ENCODE measurements at places on chromosomes 6 and 20.

GRCh38 chr6:44524476-44525227, 137.1 kb downstream of the CDC5L start:
- no peak for DNase-seq
- no peak overlapping the region for H3K4me3 ChIP-seq
- H3K4me1 ChIP-seq: no peaks in the 10 kb centered on the region

- H3K27me3 ChIP-seq: peaks cover 57% of the 10 kb centered on the region
- no peaks in the 10 kb centered on the region for H3K36me3 ChIP-seq
- H3K27ac ChIP-seq: no peak overlapping the region
- no peak overlapping the region for H3K4me3 ChIP-seq
- no peaks in the 10 kb centered on the region for H3K4me1 ChIP-seq
- no peak for DNase-seq
Observed at GRCh38 chr20:58149437-58150091, 78.9 kb downstream of the ANKRD60 start.

GRCh38 chr20:9363673-9364072, 150.7 kb upstream of the LAMP5 start:
- no peak overlapping the region for H3K27ac ChIP-seq
- H3K4me1 ChIP-seq: no peaks in the 10 kb centered on the region
- no peaks in the 10 kb centered on the region for H3K27me3 ChIP-seq
- no peak for DNase-seq
- H3K4me3 ChIP-seq: no peak overlapping the region
- no peaks in the 10 kb centered on the region for H3K36me3 ChIP-seq

DNA sequence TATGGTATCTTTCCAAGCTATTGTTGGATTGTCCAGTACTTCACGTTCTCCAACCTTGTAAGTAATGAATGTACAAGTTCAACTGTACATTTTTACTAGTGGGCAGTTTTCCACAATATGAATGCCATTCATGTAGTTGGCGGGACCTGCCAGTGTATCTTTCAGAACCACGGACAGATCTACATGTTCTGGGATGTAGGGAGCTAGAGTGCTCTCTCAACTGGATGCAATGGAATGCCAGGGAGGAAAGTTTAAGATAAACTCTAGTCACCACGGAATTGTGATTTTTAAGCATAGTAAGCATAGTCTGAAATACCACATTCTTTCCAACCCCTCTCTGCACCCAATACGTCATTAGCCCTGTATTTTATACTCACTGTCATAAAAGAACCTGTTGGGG, 21.5 kb upstream of the HLA-C start:
- H3K27ac ChIP-seq: no peak overlapping the region
- H3K4me3 ChIP-seq: no peak overlapping the region
- H3K27me3 ChIP-seq: no peaks in the 10 kb centered on the region

- H3K27me3 ChIP-seq: no peaks in the 10 kb centered on the region
- no peak for DNase-seq
- no peak overlapping the region for H3K27ac ChIP-seq
- no peak overlapping the region for H3K4me3 ChIP-seq
Observed at GRCh38 chr20:38115205-38115604, 49.9 kb downstream of the TGM2 start.

DNA sequence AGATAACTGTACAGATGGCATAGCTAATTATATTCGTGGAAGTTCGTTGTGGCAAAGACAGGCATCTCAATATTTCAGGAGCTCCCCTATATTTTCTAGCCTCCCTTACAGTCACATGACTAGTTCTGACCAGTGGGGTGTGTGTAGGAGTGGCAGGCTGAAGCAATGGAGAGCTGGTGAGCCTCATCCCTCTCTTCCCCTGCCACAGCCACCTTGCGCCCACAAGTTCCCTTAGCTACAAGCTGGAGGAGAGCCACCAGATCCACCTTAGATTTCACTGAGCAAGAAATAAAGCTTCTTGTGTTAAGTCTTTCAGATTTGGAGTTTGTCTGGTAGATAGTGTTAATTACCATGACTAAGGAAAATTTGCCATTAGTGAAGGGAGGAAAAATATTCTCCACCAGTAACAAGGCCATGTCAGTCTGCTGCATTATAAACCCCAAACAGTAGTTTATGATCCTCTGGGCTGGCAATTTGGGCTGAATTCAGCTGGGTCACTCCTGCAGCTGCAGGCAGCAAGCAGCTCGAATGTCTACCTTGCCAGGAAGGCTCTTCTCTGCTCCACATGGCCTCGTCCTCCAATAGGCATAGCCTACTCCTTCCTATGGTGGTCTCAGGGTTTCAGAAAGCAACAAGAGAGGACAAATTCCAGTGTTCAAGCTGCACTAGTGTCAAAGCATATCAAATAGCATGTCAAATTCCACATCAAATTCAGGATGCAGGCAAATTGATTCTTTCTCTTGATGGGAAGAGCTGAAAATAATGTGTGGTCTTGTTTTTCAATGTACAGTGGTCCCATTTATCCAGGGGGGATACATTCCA, 7.4 kb upstream of the RBCK1 start:
- no peaks in the 10 kb centered on the region for H3K27me3 ChIP-seq
- H3K4me3 ChIP-seq: no peak overlapping the region
- no peak overlapping the region for H3K27ac ChIP-seq
- peaks cover 3% of the 10 kb centered on the region for H3K36me3 ChIP-seq

- DNase-seq: no peak
- no peaks in the 10 kb centered on the region for H3K4me1 ChIP-seq
- no peaks in the 10 kb centered on the region for H3K27me3 ChIP-seq
- H3K4me3 ChIP-seq: no peak overlapping the region
Observed at GRCh38 chr6:143953922-143954321, 54.1 kb downstream of the PLAGL1 start.

GRCh38 chr20:751761-752160, 16.5 kb downstream of the SLC52A3 start:
- H3K36me3 ChIP-seq: no peaks in the 10 kb centered on the region
- no peak overlapping the region for H3K4me3 ChIP-seq
- H3K27ac ChIP-seq: no peak overlapping the region
- peaks cover 8% of the 10 kb centered on the region for H3K27me3 ChIP-seq
- H3K4me1 ChIP-seq: peaks cover 3% of the 10 kb centered on the region
- no peak for DNase-seq

GRCh38 chr20:3539311-3540107, 68.7 kb downstream of the ATRN start:
- peaks cover 6% of the 10 kb centered on the region for H3K36me3 ChIP-seq
- no peak overlapping the region for H3K27ac ChIP-seq

- H3K4me1 ChIP-seq: no peaks in the 10 kb centered on the region
- no peak overlapping the region for H3K4me3 ChIP-seq
- H3K36me3 ChIP-seq: no peaks in the 10 kb centered on the region
- no peaks in the 10 kb centered on the region for H3K27me3 ChIP-seq
Observed at GRCh38 chr6:92538275-92538674, 881.1 kb downstream of the EPHA7 start.

- no peak overlapping the region for H3K4me3 ChIP-seq
- no peaks in the 10 kb centered on the region for H3K36me3 ChIP-seq
- no peak overlapping the region for H3K27ac ChIP-seq
- H3K27me3 ChIP-seq: no peaks in the 10 kb centered on the region
- H3K4me1 ChIP-seq: no peaks in the 10 kb centered on the region
Observed at GRCh38 chr6:138891255-138891986, 95.5 kb downstream of the ECT2L start.

GRCh38 chr20:1802385-1803060, 92.7 kb upstream of the SIRPA start:
- peak; percentile 22 for DNase-seq
- H3K27me3 ChIP-seq: peaks cover 45% of the 10 kb centered on the region
- H3K4me1 ChIP-seq: peaks cover 18% of the 10 kb centered on the region
- no peaks in the 10 kb centered on the region for H3K36me3 ChIP-seq
- H3K4me3 ChIP-seq: peak overlapping the region; percentile 78
- H3K27ac ChIP-seq: no peak overlapping the region

DNA sequence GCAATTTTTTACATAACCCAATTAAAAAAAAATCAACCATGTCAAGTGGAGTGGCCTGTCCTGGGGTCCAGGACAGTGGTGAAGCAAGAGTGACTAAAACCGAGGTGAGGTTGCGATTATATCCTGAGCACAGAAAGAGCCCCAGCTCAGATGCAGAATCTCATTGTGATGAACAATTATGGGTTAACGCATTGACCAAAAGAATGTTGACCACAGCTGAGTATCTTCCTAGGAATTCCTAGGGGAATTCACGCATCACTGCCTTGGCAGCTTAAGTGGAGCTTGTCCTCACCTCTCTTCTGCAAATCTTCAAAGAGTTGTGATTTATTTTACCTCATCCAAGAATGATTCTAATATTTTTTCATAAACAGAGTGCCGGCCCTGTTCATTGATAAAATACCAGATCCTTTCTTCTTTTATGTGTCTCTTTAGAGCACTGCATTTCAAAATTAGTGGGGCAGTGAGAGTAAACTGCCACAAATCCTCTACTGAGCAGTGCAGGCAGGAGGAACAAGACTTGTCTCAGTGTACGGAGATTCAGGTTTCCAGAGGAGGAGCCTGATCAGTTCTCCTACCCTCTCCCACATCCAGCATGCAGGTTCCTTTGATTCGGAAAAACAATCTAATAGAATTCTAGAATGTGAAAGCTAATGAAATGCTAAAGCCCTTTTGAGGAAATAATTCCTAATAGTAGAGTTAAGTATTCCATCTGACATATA, 60.1 kb upstream of the ZNF184 start:
- no peaks in the 10 kb centered on the region for H3K36me3 ChIP-seq
- H3K4me1 ChIP-seq: no peaks in the 10 kb centered on the region
- DNase-seq: no peak
- no peak overlapping the region for H3K27ac ChIP-seq
- no peak overlapping the region for H3K4me3 ChIP-seq
- no peaks in the 10 kb centered on the region for H3K27me3 ChIP-seq

DNA sequence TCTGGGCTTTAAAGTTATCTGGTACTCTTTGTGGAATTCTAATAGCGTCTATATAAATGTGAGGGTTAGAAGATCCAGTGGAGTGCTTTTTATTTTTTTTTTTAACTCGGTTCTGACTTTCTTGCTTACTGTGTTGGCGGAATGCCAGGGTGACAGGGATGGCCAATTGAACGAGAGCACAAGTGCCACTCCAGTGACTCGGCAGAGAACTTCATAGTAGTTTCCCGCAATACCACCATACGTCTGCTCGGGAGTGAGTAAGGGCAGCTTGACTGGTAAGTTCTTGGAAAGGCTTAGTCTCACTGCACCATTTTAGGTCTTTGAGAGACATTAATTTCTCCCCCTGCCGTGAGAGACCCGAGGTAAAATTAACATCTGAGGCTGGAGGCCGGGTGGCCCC, 49.4 kb upstream of the TULP1 start:
- no peak for DNase-seq
- H3K27me3 ChIP-seq: no peaks in the 10 kb centered on the region
- H3K36me3 ChIP-seq: no peaks in the 10 kb centered on the region
- H3K4me1 ChIP-seq: no peaks in the 10 kb centered on the region
- no peak overlapping the region for H3K27ac ChIP-seq

DNA sequence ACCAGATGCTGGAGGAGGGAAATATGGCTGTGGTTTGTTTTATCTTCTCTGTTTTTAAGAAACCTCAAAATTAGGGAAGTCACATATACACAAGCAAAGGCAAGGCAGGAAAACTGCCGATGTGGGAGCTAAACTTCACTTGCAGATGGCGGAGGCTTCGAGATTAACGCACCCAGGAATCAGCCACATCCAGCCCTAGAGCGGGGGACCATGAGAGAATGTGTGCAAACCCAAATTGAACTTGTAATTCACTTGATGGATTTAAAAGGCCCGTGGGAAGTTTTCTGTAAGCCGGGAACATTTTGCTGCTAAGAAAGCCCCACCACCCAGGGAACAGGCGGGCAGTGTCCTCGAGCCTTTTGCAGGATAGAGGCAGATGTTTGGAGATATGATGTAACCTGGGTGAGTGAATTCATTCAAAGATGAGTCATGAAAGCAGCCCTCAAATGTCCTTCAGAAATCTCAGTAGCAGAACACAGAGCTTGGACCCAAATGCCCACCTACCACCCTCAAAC, 39.9 kb downstream of the PREX1 start:
- no peaks in the 10 kb centered on the region for H3K36me3 ChIP-seq
- DNase-seq: no peak
- no peaks in the 10 kb centered on the region for H3K27me3 ChIP-seq
- H3K27ac ChIP-seq: no peak overlapping the region
- no peak overlapping the region for H3K4me3 ChIP-seq

DNA sequence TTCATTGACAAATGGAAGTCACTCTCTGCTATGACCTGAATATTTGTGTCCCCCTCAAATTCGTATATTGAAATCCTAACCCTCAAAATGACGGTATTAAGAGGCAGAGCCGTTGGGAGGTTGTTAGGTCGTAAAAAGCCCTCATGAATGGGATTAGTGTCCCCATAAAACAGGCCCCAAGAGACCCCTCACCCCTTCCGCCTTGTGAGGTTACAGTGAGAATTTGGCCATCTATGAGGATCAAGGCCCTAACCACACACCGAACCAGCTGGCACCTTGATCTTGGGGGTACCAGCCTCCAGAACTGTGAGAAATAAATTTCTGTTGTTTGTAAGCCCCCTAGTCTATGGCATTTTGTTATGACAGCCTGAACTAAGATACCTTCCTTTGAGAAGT, 52.5 kb upstream of the SLC22A16 start:
- H3K27ac ChIP-seq: no peak overlapping the region
- no peak overlapping the region for H3K4me3 ChIP-seq
- H3K27me3 ChIP-seq: no peaks in the 10 kb centered on the region
- no peak for DNase-seq

GRCh38 chr6:170206851-170207431, 83.9 kb downstream of the DLL1 start:
- no peaks in the 10 kb centered on the region for H3K36me3 ChIP-seq
- no peaks in the 10 kb centered on the region for H3K4me1 ChIP-seq
- H3K27ac ChIP-seq: no peak overlapping the region
- no peak overlapping the region for H3K4me3 ChIP-seq

DNA sequence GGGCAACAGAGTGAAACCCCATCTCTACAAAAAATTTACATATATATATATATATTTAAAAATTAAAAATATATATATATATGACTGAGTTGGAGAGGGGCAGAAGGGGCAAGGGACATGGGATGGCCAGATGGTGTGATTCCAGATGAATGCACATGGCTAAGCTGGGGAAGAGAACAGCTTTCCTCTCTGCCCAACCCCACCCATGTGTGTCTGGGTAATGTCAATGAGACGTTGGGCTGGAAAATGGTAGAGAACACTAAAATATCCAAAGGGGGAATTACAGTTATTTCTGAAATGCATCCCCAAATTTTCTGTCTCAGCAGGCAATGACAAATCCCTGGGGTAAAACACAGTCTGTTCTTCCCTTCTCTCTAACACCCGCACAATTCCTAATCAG, 31.2 kb upstream of the CCND3 start:
- no peak overlapping the region for H3K4me3 ChIP-seq
- H3K36me3 ChIP-seq: peaks cover 30% of the 10 kb centered on the region
- DNase-seq: no peak
- no peaks in the 10 kb centered on the region for H3K27me3 ChIP-seq

DNA sequence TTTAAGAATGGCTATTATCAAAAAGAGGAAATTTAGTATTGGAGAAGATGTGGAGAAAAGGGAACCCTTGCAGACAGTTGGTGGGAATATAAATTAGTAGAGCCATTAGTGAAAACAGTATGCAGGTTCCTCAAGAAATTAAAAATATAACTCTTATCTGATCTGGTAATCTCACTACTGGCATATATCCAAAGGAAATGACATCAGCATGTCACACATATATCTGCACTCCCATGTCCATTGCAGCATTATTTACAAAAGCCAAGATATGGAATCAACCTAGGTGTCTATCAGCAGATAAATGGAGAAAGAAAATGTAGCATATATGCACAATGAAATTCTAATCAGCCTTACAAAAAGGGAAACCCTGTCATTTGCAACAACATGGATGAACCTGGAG, 2.6 kb downstream of the SIRPG start:
- peaks cover 59% of the 10 kb centered on the region for H3K4me1 ChIP-seq
- peak overlapping the region; percentile 63 for H3K4me3 ChIP-seq
- peaks cover 9% of the 10 kb centered on the region for H3K36me3 ChIP-seq
- H3K27me3 ChIP-seq: no peaks in the 10 kb centered on the region
